ENCODE measurements at places on chromosomes 7 and 10.
A peak's percentile ranks its signal among the peaks of the same experiment; 100 is the strongest.

- DNase-seq = no peak
These were observed 59.3 kb upstream of the IL6 start for GRCh38 chr7:22667562-22668239.

DNA sequence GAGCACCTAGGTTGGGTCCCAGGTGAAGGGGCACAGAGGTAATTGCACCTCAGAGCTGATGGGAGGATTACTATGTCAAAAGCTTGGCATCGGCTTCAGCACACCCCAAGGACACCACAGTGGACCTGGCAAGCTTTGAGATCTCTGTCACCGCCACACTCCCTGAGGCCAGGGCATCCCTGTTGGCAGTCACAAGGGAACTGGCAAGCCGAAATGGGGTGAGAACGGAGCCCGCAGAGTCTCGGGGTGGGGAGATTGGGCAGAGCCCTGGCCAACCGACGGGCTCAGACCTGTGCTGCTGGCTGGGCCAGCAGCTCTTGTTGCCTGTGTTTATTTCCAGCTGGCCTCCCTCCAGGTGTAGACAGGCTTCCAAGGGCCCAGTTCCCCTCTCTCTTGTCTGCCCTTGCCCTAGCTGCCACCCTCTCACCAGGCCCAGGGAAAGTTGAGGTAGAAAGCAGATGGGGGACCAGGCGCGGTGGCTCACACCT is 2.5 kb downstream of the HSPB1 start:
- no peak for DNase-seq

GRCh38 chr7:111183321-111183720 is 92.4 kb downstream of the LRRN3 start:
- no peak for DNase-seq

DNA sequence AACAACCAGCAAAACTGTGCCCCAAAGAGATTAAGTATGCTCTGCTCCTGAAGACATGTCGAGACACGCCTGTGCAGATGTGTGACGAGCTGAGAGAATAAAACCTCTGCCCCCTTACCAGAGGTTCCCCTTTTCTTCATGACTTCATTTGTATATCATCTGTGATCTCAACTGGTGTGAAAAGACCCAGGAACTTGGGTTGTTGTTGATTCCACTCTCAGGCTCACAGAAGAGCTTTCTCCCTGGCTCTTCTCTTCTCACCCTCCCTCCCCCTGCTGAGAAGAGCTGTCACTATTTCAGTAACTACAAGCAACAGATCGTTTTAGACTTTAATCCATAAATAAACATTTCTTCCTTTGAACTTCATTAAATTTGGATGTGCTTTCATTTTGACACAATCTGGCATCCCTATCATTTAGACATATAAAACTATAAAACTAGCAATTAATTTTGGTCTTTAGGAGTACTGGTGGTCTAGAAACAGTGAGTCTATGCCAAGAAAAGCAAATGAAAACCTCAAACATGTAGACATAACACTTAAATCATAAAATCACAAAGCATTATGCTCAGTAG is 179.3 kb upstream of the FZD8 start:
- DNase-seq = no peak

- DNase-seq = no peak
These were observed 7.4 kb upstream of the ZMYND11 start for GRCh38 chr10:127612-128432.

DNA sequence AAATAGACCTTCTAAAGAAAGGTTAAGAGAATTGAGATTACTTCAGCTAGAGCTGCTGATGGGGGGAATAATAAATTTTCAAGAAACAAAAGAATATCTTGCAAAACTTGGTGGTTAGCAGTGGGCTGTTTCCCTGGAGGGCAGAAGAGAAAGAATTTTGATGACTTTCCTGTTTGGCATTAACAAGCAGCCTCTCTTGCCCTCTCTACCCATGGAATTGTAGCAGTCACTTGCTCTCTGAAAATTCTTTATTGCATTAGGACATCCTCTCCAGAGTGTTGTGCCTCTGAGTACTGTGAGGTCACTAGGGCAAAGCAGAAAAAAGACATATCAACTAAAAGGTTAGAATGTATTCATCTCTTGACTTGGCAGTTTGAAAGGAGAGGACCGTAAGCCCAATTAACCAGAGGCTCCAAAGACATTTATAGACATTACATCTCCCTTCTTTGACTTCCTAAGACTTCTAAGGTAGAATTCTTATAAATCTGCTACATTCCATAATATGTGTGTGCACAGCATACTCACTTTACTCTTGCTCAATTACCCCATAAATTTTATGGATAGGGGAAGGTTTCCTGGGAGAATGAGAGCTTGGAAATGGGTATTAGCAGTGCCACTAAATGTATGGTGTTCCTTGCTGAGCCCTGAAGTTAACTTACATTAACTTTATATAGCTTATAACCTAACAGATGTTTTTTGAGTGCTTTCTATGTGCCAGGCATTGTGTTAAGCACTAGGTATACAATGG is 215.3 kb downstream of the KIF20B start:
- no peak for DNase-seq

- no peak for DNase-seq
These were observed 238.5 kb downstream of the ADARB2 start for GRCh38 chr10:1498746-1499358.

DNA sequence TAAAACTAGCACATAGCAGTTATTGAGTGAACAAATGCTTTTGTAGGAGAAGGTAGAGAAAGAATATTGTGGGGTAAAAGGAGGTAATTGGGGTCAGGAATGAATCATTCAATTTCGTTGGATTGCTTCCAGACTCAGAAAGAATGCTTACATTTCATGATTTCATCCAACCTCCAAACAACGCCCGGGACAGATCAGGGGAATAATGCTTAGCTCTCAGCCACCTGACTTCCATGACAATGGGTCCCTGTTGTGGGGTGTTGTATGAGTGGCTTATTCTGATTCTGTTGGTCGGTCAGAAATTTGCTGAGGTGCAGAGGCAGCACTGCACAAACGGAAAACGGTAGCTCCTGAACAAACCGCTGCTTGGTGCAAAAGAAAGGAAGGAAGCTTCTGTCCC is 24.0 kb upstream of the INPP5F start:
- no peak for DNase-seq

- no peak for DNase-seq
These were observed 47.3 kb upstream of the PIP4K2A start for GRCh38 chr10:22761569-22762220.

DNA sequence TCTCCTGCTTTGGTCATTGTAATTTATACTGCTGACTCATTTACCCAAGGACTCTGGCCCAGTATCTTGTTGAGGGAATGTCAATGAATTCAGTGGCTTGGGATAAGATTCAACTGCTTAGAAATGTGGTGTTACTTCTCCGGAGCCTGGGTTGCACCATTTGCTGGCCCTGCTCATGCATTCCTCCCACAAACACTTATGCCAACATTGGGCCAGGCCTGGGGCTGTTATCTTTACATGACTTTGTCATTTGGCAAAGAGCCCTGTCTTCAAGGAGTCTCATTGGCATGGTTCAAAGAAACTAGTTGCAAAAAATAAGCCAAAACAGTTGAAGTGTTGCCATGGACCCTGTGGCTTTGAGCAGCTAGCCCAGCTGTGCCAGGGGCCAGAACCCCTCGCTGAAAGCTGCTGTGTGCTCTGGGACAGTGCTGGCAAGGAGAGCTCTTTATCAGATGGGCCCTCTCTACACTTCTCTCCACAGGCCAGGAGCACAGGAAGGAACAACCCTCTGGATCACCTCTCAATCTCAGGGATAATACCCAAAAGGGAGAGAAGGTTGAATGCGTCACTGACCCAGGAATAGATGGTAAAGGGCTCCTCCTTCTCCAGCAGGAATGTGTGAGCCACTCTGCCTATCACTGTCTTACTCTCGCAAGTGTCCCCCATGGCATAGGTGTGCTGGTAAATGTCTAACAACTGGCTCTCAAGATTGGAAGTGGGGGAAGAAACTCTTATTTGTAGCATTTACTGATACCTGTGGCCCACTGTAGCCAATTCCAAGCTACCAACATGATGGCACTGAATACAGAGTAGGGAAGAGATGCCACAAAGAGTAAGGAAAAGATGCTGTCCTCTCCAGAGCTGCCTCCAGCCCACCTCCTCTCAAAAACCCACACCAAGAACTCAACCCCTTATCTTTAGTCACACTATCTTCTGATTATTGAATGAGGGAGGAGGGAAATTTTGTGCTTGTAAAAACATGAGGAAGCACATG is 23.5 kb upstream of the PDE1C start:
- no peak for DNase-seq

GRCh38 chr10:78563314-78563713 is 505.5 kb upstream of the ZMIZ1 start:
- no peak for DNase-seq

GRCh38 chr7:159212226-159212625 is 67.6 kb upstream of the VIPR2 start:
- DNase-seq = no peak

- no peak for DNase-seq
These were observed 3.1 kb upstream of the ETV1 start for GRCh38 chr7:13992596-13992964.

- DNase-seq = no peak
These were observed 30.4 kb downstream of the PDLIM1 start for GRCh38 chr10:95260397-95260881.

DNA sequence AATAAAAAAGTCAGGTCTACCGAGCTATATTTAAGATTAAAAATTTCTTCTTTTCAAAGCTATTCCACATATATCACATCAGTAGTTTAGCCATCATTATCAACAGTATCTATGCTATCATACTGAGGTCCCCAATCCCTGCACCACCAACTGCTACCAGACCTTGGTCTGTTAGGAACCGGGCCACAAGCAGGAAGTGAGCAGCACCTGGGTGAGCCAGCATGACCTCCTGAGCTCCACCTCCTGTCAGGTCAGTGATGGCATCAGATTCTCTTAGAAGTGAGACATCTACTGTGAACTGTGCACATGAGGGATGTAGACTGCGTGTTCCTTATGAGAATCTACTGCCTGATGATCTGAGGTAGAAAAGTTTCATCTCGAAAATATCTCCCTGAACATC is 632.1 kb upstream of the KCND2 start:
- no peak for DNase-seq

DNA sequence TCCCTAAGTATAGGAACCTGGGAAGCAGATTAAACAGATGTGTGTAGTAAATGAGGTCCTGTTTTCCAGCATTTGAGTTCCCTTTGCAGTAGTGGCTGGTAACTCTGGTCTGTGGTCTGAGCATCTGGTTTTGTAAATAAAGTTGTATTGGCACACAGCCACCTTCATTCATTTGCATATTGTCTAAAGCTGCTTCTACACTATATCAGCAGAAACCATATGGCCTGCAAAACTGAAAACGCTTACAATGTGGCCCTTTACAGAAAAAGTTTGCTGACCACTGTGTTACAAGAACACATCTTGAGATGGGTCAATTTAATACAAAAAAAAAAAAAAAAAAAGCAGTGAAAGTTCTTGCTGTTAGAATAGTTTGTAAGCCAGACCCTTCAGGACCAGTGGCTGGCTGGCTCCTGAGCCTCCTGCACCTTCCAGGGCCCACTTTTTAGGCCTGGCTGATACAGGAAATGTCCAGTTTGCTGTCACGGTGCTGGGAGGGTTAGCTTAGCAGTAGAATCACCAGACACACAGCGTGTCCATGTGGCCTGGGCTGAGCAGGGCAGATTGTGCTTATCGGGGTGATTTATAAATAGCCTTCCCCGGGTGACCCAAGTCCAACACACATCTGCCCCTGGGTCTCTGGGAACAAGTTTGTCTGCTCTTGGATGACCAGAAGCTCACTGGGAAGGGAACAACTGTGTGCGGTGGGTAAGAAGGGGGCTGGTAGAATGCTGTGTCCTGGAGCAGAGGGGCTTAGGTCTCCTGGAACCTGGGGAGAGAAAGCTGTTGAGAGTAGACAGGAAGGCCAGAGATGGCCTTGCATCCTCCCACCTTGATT is 1.4 kb downstream of the C10orf71 start:
- no peak for DNase-seq

- no peak for DNase-seq
These were observed 11.9 kb upstream of the LRRC72 start for GRCh38 chr7:16514729-16515128.

DNA sequence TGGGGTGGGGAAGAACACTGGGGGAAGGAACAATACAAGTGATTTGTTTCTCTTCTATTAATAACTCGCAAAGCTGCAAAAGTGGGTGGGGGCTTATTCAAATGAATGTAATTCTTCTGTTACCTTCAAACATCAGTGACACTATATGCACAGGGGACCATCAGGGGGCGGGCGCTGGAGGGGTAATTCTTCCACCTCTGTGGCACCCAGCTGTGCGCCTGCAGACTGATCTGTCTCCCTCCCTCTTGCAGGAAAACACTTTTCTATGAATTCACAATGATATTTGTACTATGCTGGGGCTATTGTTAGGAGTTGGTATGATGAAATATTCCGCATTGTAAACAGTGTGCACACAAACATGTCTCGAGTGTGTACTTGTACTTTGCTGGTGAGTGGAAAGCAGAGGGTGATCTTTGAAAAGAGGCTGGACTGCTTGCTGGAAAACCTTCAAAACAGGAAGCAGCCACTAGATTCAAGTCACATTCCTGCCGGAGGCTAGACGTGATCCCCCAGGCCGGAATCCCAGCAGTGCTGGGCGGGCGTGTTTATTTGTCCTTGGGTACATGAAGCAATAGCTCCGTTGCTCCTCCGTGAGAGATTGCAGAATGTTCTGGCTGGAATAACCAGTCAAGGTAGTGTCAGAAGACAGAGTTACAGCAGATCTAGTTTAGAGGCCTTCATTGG is 15.8 kb upstream of the BNIP3 start:
- DNase-seq = peak; percentile 59

- DNase-seq = no peak
These were observed 16.9 kb downstream of the CDH23 start for GRCh38 chr10:71413581-71413980.

GRCh38 chr7:133344275-133344674 is 91.4 kb downstream of the EXOC4 start:
- peak; percentile 46 for DNase-seq

GRCh38 chr7:32870298-32870697 is 21.3 kb downstream of the KBTBD2 start:
- no peak for DNase-seq

- DNase-seq = no peak
These were observed 38.7 kb downstream of the SHH start for GRCh38 chr7:155773531-155773930.

GRCh38 chr10:51700228-51700817 is 928 bp upstream of the CSTF2T start:
- DNase-seq = peak; percentile 43

- DNase-seq = no peak
These were observed 9.4 kb downstream of the AP5Z1 start for GRCh38 chr7:4784799-4785198.

DNA sequence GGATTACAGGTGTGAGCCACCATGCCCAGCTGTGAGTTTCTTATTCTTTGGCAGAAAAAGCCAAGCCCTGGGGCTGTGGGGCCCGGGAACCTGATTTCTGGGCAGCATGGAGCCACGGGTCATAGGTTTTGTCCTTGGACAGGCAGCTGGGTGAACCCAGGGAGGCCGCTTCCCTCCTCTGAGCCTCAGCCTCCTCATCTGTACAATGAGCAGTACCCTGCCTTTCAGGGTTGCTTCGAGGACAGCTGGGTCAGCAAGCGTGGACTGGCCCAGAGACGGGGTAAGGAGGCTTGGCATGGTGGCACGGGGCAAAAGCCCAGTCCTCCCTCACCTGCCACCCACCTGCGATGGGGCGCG is 84.1 kb upstream of the GNA12 start:
- no peak for DNase-seq
